Activated naive CD4-positive, alpha-beta T cell (primary cell): ENCODE measurements at places on chromosomes 3 and 15.

DNA sequence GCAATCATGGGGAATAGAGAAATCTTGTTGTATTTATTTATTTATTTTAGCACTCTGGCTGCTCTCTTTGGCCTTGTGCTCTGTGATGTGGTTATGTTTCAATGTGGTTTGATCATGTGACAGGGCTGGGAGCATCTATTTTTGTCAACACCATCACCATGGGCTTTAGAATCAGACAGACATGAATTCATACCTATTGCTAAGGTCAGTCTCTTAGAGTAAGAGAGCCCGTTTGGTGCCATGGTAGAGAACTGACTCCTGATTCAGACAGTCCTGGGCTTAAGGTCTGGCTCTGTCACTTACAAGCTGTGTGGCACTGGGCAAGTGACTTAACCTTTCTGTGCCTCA is 157.0 kb downstream of the RYR3 start:
- no peak for DNase-seq

DNA sequence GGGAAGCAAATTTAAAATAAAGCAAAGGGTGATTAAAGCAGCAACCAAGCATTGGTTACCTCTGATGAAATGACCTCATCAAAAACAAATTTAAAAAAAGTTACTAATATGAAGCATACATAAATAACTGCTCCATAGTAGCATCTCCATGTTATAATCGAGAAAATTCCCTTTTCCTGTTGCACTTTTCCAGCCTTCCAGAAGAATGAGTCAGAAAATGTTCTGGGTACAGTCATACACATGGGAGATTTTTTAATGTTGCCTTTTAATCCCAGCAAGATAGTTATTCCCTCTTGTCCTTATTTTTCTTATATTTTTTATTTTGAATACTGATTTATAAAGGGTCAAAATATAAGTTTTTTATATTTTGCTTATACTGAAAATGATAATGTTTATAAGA is 2.6 kb upstream of the TMCO5A start:
- no peak for DNase-seq

DNA sequence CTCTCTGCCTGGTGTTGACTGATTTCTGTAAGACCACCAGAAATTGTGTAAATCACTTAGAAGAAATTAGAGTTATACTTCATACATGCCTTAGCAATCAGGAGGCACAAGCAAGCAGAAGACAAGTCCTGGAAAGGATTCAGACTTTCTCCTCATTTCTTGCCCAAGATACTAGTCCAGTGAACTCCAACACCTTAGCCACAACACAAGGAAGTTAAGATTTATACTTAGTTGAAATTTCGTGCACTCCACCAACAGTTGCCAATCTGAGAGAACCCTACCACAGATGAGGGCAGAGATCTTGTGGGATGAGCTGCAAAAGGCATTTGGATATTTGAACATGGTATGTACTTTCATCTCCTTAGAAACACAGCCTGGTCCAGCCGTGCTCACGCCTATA is 2.3 kb downstream of the P3H2 start:
- DNase-seq = no peak

- DNase-seq = no peak
These were observed 735 bp downstream of the GOLGA8B start for GRCh38 chr15:34582461-34583371.

DNA sequence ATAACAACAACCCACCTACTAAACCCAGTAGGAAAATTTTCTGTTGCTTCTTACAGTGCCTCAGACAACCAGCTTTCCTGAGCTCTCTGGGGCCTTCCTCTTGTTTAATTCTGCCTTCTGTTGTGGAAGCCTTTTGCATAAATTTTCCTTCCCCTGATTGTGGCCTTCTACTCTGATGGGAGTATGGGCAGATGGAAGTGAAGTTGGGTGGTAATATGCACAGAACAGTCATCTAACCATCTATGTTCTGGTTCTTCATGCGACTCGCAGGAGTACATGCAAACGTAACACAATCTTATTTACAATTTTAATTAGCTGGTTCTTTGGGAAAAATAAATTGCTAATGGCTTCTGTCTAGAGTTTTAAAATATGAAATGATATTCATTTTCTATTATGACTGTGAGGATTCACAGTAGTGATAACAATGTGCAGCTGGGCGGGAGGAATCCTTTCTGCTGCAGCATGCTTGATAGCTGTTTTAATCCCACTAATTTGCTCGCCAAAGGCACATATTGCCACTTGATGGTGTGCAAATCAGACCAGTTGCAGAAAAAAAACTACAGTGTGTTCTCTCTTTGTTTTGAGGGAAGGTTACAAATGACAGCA is 311.5 kb upstream of the ROPN1 start:
- no peak for DNase-seq

DNA sequence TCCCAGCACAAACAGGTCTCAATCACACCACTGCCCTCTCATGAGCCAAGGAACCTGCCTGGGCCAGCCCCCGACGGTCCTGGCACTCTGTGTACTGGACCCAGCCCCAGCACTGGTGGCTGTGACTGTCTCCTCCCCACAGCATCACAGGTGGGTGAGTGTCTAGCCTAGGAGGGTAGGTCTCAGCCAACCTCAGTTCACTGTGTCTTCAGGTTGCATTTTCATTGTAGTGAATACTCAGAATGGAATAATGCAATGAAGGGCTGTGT is 163.4 kb upstream of the NSMCE3 start:
- no peak for DNase-seq

DNA sequence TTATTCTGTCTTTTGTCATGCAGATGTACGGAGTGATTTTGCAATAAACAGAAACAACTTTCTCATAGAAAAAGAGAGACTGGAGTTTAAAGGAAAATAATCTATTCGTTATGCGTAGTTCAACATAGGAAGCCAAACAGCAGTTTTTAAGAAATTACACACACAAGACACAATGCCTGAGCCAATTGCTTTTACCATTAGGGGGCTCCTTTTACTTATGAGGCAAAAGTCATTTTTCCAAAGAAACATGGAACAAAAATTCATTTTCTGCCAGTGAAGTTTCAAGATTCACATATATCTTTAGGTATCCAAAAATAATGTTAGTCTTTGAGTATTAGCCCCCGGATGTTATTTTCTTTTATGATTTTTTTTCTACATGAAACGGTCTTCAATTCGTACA is 10.7 kb downstream of the CNTN6 start:
- DNase-seq = no peak

- no peak for DNase-seq
These were observed 10.3 kb downstream of the RMDN3 start for GRCh38 chr15:40744815-40745152.

- no peak for DNase-seq
These were observed 88.0 kb downstream of the OSBPL10 start for GRCh38 chr3:31892916-31893573.

- DNase-seq = no peak
These were observed 16.1 kb downstream of the KLF15 start for GRCh38 chr3:126340943-126341754.

- DNase-seq = no peak
These were observed 85.6 kb downstream of the PDCD6IP start for GRCh38 chr3:33883951-33884561.

GRCh38 chr3:102000620-102001209 is 151.4 kb downstream of the NFKBIZ start:
- no peak for DNase-seq

DNA sequence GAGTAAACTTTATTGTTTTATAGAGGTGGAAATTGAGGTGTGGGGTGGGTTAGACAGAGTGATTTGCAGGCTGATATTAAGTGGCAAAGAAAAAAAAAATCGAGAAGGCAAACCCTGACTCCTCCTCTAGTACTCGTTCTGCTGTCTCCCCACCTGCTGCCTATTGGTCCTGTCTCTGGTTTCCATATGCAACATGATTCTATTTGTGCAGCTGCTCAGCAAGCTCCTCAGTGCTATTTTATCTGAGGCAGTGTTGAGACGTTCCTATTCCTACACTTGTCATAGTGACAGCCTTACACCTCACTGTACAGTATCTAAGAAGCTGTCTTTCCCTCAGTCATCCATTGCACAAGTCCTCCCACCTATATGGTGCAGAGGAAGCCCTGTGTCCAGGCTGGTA is 45.1 kb downstream of the RSL24D1 start:
- no peak for DNase-seq

- no peak for DNase-seq
These were observed 422.2 kb downstream of the TBC1D5 start for GRCh38 chr3:17320266-17320665.

DNA sequence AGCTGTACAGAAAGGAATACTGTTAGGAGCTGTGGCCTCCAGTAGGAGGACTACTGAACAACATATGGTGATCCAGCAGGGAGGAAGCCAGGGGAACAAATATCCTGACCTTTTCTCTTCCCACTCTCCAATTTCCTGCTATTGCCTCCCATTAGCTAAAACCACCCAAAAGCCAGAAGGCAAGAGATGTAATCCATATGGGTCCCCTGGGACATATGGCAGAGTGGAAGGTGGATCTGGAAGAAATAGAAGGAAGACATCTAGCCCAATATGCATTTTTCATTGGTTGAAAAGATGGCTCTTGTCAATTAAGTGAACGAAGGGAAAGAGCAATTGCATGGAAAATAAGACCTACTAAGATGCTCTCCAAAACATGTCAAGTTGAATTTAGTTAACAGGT is 167.2 kb downstream of the CNTN3 start:
- DNase-seq = no peak

- no peak for DNase-seq
These were observed 224.7 kb upstream of the SATB1 start for GRCh38 chr3:18649666-18650363.

- DNase-seq = no peak
These were observed 307.2 kb upstream of the TRIM42 start for GRCh38 chr3:140370686-140371085.

- DNase-seq = no peak
These were observed 721 bp downstream of the ATR start for GRCh38 chr3:142577696-142578328.

DNA sequence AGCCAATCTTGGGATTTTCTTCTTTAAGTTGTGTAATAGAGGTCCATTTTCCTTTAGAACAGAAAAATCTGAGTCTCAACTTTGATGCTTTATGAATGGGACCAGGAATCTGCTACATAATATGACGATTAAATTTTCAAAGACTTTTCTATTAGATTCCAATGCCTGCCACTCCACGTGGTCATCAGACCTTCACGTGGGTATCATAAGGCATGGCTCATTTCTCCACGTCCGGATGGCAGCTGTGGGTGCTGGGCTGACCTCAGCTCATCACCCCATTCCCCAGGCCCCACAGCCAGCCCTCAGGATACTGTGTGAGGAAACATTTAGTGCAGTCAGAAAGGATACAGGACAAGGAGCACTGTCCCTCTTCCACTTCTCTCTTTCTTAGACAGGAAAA is 159.7 kb downstream of the SEMA6D start:
- DNase-seq = no peak

GRCh38 chr3:26653811-26654425 is 31.3 kb downstream of the LRRC3B start:
- DNase-seq = no peak

DNA sequence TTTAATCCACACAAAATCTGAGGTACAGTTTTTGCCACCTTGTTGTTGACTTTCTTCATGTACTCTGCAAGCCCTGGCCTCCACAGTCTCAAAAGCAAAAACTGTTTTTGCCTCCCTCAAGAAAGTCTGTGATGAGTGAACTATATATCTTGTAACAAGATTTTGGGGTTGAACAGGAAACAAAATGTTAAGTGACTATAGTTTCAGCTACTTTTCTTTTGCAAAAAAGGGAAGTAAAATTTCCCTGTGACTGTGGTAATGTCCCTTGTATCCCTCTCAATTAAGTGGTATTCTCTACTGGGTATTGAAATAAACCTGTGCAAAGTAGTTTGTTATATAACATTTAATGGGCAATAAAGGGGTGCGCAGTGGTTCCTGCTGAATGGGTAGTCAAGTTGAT is 21.3 kb upstream of the SCAANT1 start:
- no peak for DNase-seq

- DNase-seq = no peak
These were observed 39.9 kb upstream of the TNFSF10 start for GRCh38 chr3:172562871-172563865.

DNA sequence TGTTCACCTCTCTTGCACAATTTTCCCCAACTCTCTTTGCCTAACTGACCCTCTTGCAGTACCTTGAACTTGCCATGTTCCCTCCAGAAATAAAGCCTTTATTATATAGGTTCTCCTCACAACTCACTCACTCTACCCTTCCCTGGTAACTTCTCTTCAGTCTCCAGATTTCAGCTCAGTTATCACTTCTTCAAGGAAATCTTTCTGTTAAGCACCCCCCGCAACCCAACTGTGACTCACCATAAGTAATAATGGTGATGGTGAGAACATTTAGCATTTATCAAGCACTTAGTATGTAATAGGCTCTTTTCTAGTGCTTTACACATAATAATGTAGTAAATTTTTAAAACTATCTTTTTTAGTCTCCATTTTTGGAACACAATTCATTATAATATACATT is 8.1 kb upstream of the OR5K1 start:
- no peak for DNase-seq

DNA sequence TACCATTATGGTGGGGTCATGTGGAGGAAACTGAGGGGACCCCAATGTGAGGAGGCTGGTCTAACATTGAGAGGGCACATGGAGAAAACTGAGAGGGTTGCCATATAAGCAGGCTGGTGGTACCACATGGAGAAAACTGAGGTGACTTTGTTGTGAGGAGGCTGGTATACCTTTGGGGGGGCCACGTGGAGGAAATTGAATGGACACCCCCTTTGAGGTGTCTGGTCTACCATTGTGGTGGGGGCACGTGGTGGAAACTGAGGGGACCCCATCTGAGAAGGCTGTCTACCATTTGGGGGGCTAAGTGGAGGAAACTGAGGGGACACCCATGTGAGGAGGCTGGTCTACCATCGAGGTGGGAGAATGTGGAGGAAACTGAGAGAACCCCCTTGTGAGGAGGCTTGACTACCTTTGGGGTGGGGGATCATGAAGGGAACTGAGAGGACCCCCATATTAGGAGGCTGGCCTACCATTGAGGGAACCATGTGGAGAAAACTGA is 163.8 kb downstream of the FBLN2 start:
- DNase-seq = no peak

GRCh38 chr3:107756649-107757048 is 233.9 kb downstream of the BBX start:
- DNase-seq = no peak

- DNase-seq = no peak
These were observed 123.4 kb upstream of the MEF2A start for GRCh38 chr15:99442252-99442897.

- no peak for DNase-seq
These were observed 192.8 kb upstream of the ST8SIA2 start for GRCh38 chr15:92200891-92201290.

GRCh38 chr15:56805466-56806147 is 72.3 kb upstream of the ZNF280D start:
- no peak for DNase-seq

- no peak for DNase-seq
These were observed 31.4 kb downstream of the CMTM6 start for GRCh38 chr3:32471246-32471645.

- DNase-seq = no peak
These were observed 3.2 kb upstream of the GABRR3 start for GRCh38 chr3:98038286-98038685.

DNA sequence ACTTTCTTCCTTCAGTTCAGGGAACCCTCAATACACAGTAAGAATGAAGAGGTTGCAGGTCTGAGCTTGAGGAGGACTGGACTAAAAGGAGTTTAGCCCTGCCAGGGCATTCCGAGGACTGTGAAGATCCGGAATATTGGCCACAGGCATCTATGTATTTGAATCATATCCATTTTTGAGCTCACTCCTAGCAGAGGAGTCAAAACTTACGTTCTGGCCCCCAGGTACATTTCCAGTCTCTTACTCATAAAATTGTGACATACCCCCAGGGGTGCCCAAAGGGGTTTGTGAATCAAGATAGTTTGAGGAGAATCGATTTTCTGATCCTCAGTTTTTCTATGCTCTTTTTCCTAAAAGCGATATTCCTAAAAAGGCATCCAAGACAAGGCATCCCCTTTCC is 27.6 kb upstream of the SRP14 start:
- DNase-seq = no peak
